ENCODE measurements at places on chromosomes 7 and 10.

DNA sequence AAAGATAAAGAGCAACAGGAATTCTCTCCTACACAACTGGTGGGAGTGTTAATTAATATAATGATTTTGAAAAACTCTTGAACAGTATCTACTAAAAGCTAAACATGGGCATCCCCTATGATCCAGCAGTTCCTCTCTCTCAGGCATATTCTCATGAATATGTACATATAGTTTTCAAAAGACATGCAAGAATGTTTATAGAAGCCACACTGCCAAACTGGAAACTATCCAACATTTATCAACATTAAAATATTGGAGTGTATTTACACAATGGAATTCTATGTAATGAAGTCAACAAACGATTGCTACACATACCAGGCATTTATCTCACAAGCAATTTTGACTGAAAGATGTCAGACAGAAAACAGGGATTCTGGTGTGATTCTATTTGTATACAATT, 404.5 kb upstream of the ANKRD30A start:
- DNase-seq: no peak

DNA sequence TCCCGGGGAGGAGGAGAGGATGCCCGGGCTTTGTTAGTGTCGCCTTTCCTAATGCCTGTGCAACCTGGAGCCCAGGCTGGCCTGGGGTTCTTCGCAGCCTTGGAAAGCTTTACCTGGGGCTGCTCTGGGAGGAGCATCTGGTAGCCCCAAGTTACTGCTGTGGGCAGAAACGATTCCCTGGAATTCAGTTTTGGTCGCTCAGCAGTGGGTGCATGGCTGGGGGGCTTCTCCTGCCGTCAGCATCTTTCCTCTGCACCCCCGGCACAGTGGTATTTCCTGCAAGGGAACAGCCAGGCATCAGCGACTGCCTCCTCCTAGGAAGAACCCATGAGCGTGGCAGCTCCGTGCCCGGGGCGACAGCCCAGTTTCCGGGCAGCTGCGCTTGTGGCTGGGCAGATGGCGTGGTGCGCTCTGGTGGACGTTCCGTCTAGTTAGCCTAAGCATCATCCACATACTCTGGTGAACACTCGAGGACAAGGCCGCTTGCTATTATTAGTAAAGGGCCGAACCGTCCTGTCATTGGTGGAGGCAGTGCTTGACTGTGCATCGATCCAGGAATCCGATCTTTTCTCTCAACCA, 107.0 kb upstream of the BTBD16 start:
- no peak for DNase-seq

DNA sequence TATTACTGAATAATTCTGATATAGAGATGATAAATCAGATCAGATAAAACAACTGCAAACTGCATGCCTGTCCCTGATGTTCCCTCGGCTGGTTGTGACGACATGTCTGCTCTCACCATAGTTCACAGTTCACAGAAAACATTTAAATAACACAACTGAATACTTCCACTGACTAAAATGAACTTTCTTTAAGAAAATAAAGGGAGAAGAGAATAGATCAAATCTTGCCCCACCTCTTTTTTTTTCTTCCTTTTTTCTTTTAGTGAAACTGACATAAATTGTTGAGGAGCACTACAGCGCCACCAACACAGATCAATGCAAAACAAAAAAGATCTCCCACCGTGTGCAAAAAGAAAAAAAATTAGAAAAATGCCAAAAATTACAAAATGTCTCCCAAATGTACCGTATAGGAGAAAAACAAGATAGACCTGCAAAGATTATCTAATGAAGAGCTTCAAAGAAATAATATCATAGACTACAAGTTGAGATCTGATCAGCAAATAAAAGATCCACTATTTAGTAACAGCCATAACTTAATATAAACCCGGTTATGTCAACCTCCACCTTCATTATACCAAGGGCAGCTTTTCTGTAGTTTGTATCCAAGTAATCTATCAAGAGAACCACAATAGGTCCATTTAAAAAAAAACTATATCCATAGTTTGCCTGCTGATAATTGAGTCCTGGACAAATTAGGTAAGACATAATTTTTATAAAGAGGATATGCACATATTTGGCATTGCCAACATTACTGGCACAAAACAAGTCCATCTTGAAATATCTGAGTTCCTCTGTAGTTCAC, 30.7 kb upstream of the EPC1 start:
- DNase-seq: no peak

DNA sequence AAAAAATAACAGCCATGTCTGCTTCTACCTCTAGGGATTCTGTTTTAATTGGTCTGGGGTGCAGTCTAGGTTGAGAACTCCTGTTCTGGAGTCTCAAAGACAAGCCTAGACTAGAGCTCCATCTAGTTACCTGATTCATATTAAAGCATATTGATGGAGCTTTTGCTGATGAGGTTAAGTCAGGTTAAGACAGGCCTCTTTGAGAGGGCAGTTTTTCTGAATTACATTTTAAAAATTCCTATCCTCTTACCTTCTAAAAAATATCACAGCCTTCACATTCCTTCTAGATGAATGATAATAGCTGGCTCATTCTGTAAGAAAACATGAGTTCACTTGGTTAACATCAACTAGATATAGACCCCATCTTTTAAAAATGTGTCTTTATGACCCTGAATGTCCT, 28.9 kb downstream of the MGAM start:
- DNase-seq: no peak

DNA sequence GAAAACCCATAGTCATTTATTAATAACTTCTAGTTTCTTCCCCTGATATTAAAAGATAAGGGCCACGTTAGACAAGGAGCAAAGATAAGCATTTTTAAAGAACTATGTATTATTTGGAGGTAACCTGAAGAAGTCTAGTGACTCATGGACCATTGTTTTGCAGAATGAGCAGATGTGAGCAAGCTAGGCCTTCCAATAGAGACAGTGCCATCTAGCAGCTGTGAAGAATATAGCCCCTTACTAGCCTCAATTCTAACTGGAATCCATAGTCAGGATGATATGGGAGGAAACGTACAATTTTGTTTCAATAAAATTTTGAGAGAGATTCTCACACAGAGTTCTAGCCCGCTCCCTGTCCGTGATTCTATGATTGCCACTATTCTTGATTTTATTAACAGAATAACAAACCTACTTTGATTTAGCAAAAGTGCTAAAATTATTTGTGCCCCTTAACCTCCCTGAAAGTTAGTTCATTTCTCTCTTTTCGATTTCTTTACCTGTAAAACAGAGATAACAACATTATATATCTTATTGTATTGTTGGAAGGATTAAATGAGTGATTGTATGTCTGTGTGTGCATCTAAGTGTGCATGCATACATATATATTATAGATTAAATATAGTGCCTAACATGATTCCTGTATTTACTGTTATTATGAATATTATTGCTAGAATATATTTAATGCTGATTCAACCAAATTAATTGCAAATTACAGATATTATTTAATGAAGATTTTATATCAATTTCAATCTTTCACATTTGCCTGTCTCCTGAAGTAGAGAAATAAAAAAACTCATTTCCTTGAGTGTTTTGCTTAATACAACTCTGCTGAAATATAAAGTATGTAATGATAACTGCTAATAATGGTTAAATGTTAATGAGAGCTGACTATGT, 22.7 kb downstream of the FAM237B start:
- DNase-seq: no peak

DNA sequence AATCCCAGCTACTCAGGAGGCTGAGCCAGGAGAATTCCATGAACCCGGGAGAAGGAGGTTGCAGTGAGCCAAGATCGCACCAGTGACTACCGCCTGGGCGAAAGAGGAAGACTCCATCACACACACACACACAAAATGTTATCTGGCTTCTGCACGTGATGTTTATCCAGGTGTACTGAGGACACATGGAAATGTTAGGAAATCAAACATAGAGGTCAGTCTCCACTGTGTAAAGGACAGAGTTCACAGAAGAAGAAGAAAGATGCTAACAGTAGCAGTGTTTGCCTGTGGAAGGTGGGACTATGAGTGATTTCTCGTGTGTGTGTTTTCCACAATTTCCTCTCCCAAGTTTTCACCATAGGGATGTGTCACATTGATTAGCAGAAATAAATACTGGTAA, 256.9 kb downstream of the ELMO1 start:
- no peak for DNase-seq

- no peak for DNase-seq
Measured at GRCh38 chr10:97367126-97367649, 32.7 kb upstream of the FRAT2 start.

- DNase-seq: no peak
Measured at GRCh38 chr10:43079856-43080255, 3.0 kb downstream of the RET start.

- DNase-seq: no peak
Measured at GRCh38 chr7:31934551-31934950, 135.7 kb downstream of the PDE1C start.

- no peak for DNase-seq
Measured at GRCh38 chr7:4015371-4015770, 666.7 kb upstream of the FOXK1 start.

- DNase-seq: no peak
Measured at GRCh38 chr7:105277341-105277740, 111.4 kb downstream of the SRPK2 start.

DNA sequence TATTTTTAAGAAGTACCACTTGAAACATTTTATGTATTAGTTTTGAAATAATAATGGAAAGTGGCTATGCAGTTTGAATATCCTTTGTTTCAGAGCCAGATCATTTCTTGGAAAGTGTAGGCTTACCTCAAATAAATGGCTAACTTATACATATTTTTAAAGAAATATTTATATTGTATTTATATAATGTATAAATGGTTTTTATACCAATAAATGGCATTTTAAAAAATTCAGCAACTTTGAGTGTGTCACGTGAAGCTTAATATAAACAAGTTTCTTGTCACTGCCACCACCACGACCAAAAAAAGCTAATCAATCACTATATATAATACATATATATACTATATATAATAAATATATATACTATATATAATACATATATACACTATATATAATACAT, 4.8 kb downstream of the IL6 start:
- DNase-seq: no peak

DNA sequence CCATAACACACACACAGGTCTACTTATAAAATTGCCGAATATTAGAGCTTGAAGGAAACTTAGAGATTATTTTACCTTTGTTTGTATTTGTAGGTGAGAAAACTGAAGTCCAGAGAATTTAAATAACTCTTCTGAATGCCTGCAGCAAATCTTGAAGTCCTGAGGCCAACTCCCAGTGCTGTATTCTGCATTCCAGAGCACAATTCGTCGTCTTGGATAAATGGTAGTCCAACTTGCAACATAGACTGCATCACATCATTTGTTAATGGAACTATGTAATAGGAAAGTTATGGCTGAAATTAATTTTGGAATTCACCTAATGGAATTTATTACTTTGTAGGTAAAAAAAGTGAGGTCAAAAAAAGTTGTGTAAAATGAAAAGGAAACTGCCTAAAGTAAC, 37.3 kb upstream of the SEMA3D start:
- no peak for DNase-seq

DNA sequence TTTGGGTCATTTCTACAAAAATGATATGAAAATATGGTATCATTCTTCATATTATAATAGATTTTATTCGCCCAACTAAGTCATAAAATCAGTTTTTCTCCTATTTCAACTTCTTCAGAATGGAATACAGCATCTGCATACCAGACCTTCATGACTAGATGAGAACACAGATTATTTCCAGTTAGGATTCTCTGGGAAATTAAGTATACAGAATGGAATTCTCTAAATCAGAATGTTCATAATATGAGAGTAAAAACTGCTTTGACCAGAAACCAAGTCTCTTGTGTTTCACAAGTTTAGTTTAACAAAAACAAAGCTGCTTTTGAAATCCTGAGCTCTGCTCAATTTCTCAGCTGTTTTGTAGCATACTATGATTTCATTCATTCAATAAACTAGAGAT, 160.3 kb upstream of the SEMA3A start:
- no peak for DNase-seq

- no peak for DNase-seq
Measured at GRCh38 chr10:43343126-43343525, 28.3 kb upstream of the FXYD4 start.

- DNase-seq: no peak
Measured at GRCh38 chr7:90092506-90092905, 61.8 kb upstream of the STEAP1 start.

GRCh38 chr10:79145517-79146470, 77.0 kb downstream of the ZMIZ1 start:
- no peak for DNase-seq

GRCh38 chr7:4774658-4775249, 669 bp upstream of the AP5Z1 start:
- no peak for DNase-seq

DNA sequence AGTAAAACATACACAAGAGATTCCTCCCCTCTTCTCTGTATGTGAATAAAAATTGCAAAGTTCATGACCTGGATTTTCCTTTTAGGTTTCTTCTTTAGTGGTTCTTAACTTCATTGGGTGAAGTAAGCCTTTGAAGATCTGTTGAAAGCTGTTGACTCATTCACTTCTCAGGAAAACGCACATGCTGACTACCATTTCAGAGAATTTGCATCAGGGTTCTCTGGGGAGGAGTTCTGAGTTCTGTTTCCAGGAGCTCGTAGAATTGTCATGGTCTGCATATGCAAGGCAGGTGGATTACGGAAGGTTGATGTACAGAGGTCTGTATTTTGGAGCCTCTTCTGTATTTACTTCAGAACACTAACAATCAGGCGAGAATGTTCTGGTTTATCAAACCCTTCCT, 962 bp upstream of the SLC26A4 start:
- DNase-seq: no peak

- DNase-seq: no peak
Measured at GRCh38 chr7:20310963-20311742, 19.5 kb upstream of the ITGB8 start.

GRCh38 chr10:96608262-96608661, 21.4 kb upstream of the TM9SF3 start:
- no peak for DNase-seq

DNA sequence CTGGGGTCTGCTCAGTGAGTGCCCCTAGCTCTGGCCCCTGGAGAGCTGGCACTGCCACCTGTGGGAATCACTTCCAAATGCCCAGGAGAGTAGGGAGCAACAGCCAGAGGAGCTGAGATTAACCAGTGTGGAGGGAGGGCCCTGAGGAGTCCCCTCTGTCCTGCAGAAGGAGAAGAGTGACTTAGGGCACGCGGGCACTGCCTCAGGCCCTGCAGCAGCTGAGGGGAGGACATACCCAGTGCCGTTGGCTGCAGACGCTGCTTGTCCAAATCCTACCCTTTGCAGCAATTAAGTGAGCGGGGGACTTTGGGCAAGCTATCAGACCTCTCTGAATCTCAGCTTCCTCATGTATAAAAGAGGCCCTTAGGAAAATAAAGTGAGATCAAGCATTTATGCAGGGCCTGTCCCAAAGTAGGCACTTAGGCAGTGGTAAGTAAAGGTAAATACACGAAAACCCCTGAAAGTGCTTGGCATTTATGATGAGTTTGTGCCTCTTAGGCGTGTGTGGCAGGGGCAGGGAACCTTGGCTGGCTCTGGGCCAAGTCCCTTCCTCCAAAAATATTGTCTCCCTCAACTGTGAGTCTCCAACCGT, 16.9 kb downstream of the PRF1 start:
- no peak for DNase-seq

DNA sequence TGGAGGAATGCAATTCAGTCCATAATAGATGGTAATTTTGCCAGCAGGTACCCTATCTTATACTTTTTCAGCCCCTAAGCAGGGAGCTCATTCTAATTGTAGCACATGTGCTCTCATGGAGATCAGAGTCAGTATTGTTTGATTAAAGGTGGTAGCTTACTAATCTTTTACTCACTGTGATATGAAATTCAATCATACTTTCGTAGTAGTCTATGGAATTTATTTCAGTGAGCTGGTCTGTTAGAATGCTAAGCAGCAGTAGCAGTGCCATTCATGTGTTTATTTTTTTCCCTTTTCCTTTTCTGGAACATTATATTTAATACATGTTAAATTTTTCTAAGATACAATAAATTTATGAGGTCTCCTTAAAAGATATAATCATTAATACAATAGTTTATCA, 109.0 kb downstream of the ST7 start:
- DNase-seq: no peak

Data from stimulated activated CD8-positive, alpha-beta memory T cell treated with anti-CD3 and anti-CD28 coated beads, Interleukin-4, amount 100 ng/mL, for 1 hour (primary cell).